ENCODE measurements at places on chromosomes 12 and 14.

- DNase-seq, result peak; percentile 16
Measured at GRCh38 chr14:75399843-75400775, 27.7 kb upstream of the JDP2 start.

GRCh38 chr14:51207621-51208020, 32.4 kb upstream of the TMX1 start:
- DNase-seq, result no peak

DNA sequence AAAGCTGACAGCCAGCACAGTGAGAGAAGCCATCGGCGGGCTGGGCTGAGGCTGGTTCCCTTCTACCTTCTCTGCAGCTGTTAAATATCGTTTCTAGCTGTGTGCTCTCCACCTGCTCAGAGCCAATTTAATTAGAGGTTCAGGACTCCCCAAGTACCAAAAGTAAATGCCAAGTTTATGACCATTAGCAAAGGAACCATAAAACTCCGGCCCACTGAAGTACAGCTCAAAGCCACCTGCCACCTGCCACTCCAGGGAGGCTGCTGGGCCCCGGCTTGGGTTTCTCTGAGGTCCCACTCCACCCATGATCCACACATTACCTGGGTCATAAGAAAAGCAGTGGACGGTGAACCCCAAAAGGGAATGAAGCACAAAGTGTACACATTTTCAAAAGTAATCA, 272.8 kb downstream of the KSR2 start:
- DNase-seq, result no peak

- no peak for DNase-seq
Measured at GRCh38 chr12:96719660-96720362, 187.2 kb upstream of the NEDD1 start.

- no peak for DNase-seq
Measured at GRCh38 chr14:70558356-70558755, 23.6 kb upstream of the ADAM20 start.

DNA sequence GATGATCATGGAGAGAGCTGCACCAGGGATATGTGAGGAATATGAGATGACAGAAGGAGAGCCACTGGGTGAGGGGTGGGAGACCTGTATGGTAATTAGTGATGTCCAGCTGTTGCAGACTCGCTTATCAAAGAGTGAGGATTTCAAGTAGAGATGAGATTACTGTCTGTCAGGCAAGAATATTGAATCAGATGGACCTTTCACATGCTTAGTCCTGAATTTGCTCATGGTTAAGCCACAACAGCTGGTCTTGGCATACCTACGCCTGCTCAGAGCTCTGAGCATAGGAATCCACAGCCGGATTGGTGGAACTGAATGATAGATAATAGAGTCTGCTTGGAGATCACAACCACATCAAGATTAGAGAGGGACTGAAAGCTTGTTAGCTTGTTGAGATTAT, 115.2 kb upstream of the ARHGAP5 start:
- DNase-seq, result no peak

GRCh38 chr12:120625557-120626419, 14.6 kb upstream of the CABP1 start:
- DNase-seq, result no peak

DNA sequence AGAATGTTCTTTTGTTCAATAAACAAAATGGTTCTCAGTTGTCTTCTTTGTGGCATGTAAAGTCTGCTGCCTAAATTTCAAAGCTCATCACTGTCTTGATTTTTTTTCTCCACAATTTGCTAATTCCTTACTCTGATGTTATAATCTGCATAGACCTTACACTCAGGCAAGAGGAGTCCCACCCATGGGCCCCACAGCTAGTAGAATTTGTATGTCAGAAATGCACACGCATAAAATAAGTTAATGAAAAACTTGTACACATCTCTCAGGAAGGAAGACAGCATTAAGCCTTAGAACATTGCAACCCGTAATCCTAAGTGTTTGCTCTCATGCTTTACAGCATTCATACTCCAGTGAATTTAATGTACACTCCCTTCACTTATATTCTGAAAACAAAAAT, 280.8 kb downstream of the ATXN7L3B start:
- no peak for DNase-seq

GRCh38 chr14:81127785-81128184, 93.0 kb downstream of the GTF2A1 start:
- no peak for DNase-seq

DNA sequence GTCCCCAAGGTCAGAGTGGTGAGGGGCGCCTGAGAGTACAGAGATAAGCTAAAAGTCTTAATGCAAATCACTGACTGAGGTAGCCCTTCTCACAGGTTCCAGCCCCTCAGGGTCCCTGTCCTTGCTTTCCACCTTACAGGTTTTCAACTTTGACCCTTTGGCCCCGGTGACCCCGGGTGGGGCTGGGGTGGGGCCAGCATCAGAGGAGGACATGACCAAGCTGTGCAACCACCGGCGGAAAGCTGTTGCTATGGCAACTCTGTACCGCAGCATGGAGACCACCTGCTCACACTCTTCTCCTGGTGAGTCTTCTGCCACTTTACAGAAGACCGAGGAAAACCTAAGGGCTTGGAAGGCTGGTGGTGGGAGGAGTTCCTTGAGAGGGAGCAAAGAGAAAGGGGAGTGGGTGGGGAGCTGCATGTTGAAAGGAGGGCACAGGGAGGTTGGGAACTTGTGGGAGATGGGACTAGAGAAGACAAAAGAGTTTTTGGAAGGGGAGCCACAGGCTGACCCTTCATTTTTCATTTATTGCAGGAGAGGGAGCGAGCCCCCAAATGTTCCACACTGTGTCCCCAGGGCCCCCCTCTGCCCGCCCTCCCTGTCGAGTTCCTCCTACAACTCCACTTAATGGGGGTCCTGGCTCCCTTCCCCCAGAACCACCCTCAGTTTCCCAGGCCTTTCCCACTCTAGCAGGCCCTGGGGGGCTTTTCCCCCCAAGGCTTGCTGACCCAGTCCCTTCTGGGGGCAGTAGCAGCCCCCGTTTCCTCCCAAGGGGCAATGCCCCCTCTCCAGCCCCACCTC, 2.4 kb downstream of the MBD6 start:
- DNase-seq, result no peak

GRCh38 chr14:61609191-61609843, 86.0 kb upstream of the HIF1A start:
- no peak for DNase-seq

DNA sequence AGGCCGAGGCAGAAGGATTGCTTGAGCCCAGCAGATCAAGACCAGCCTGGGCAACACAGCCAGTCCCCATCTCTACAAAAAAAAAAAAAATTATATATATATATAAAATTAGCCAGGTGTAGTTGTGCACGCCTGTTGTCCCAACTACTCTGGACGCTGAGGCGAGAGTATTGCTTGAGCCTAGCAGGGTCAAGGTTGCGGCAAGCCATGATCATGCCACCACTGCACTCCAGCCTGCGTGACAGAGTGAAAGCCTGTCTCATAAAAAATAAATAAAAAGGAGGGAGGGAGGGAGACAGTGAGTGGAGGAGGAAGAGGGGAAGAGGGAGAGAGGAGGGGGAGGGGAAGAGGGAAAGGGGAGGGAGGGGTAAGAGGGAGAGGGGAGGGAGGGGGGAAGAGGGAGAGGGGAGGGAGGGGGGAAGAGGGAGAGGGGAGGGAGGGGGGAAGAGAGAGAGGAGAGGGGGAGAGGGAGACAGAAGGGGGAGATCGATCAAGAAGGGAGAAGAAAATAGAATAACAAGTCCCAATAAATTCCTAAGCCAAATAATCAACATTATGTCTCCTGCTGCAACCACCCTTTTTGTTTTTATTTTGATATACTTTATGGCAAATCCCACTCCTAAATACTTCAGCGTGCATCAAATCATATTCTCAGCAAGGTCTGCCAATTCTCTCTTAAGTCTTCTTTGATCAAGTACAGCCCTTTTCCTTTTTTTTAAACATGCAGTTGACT, 163.9 kb downstream of the MED13L start:
- DNase-seq, result no peak

DNA sequence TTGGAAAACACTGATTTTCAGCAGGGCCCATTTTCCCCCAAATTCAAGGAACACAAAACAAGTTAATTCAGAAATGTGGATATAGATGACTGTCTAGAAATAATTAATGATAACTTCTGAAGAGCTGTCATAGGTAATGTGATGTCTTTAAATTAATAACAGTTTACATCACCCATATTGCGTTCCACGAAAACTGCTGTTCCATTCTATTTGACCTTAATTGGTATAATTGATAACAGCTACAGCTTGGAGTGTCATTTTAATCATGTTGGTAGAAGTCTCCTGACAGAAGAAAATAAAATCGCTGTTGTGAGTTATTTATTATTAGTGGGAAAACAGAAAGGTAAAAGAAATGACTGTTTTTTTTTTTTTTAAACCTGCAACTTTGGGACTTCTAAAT, 36.3 kb upstream of the MGAT4C start:
- DNase-seq, result no peak

DNA sequence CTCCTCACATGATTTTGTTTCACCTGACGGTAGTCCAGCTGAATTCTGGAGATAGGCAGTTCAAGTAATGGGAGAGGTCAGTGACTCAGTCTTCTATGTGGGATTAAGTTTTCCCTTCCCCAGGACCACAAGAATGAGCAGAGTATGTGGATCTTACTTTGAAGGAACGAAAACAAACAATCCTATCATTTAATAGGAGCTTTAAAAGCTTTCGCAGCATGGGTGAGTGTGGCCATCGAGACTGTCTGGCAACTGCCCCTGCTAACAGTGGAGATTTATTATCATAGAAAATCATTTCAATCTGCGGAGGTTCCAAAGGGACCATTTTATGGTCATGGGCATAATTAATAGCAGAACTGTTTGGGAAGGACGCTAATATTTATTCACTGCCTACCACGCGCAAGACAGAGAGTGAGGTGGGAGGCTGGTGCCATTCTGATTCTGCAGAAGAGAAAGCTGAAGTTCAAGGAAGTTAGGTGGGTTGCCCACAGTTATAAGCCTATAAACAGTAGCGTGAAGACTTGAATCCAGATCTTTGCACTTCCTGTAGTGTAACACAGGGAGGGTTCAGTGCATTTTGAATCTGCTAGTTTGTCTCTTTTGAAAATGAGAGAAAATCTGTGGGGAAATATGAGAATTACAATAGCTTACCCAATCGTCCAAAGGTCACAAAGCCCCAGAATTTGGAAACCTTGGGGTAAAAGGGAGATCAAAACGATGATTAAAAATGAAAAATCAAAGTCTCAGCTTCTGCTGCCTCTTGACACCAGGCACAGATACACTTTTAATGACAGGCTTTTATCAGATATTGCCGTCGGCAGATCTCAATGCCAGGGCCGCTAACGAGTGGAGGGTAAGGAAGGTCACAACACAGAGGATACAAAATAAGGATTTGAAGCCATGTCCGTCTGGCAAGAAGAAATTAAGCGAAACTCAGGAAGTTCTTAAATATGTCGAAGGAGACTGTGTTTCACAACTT, 209.6 kb downstream of the CRADD start:
- DNase-seq, result peak; percentile 36

GRCh38 chr12:93415723-93416464, 25.9 kb downstream of the UBE2N start:
- DNase-seq, result no peak

- no peak for DNase-seq
Measured at GRCh38 chr12:11568155-11568761, 81.2 kb upstream of the ETV6 start.

GRCh38 chr12:6494968-6495367, 1.1 kb downstream of the NCAPD2 start:
- no peak for DNase-seq

GRCh38 chr14:102945346-102946130, 23.1 kb downstream of the AMN start:
- no peak for DNase-seq

- no peak for DNase-seq
Measured at GRCh38 chr12:8606890-8607289, 5.8 kb downstream of the AICDA start.

DNA sequence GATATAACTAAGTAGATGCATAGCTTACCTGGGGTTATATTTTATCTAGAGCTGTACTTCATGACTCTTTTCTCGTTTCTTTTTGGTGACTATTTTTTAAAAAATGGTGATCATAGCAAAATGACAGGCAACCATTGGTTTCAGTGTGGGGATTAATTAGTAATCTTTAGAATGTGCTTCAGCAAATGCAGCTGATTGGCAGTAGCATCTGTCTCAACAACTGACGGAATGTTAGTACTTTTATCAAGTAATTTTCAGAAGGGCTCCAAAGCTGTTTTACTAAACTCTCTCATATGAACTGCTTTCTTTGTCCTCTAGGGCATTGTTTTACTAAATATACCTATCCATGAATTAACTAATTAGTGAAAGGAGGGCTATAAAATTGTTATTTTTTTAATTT, 117.6 kb downstream of the TRMT5 start:
- DNase-seq, result no peak

DNA sequence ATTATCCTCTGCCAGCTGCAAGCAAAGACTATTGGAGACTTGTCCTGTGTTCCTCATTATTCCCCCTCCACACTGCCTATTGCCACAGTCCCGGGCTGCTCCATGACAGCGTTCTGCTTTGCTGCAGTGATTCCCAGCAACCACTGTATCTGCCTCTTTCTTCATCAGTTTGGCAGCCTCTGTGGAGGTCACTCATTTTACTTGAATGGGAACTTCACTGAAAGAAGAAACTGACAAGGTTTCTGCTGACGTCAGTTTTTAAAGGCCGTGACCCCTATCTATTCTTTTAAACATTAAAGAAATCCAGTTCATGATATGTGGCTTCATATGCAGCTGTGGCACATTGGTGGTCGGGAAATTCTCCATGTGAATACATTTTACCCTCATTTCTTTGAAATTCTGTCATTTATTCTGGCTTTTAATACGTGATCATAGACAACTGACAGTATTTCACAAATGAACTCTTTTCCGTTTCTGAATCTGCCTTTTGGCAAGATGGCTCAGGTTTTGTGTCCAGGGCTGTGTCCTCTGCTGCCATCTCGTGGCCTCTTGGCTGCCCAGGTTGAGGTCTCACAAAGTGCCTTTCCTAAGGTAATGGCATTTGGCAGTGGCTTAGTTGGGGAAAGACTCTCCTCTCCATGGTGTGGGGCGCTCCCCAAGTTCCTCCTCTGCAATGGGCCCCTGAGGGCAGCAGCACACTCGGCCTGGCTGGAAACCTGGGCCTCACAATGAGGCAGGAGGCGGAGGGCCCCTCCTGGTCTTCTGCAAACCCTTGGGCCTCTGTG, 5.8 kb downstream of the TMEM253 start:
- peak; percentile 49 for DNase-seq

DNA sequence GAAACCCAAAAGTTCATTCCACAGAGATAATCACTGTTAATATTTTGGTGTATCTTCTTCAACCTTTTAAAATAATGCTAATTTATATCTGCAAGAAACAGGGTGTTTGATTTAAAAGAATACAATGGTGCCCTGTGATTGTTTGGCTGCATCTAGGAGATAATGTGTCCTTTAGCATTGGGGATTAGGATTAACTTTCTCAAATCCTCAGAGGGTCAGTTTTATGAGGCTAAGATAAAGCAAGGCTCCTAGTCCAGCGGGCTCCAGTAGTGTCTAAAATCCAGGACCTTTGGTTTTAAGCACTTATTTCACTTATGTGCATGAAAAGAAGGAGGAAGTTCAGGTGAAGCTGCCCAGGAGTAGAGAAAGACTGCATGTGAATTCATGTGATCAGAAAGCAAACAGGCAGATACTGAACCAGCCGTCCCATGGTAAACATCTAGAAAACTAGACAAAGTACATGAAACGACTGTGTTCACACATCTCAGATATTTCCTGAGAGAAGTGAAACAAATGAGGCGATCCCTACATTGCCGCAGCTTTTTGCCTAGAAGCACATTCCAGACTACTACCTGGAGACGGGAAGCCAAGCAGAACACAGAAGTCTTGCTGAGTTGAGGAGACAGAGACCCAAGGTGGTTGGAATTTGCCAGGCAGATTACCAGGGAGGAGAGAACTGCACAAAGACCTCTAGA, 129.1 kb upstream of the MAX start:
- DNase-seq, result no peak

Data from skeletal muscle cell (primary cell).